ENCODE measurements at places on chromosomes 3 and 15.

DNA sequence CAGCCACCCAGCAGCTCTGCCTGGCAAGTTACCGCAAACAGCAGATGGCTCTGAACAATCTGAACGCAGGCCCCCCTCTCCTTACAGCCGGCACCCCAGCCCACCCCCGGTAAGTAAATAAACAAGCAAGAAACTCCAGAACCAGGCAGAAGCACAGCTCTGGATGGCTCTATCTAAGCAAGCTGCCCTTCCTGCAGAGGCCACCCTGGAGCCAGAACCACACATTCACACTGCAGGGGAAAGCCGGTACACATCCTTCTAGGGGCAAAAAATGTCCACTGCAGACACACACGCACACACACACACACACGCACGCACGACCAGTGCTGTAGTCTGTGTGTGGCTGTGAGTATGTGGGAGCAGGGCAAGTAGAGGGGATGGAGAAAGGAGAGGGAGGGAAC lies 63.9 kb downstream of the ADCY5 start:
- peak; percentile 39 for DNase-seq

DNA sequence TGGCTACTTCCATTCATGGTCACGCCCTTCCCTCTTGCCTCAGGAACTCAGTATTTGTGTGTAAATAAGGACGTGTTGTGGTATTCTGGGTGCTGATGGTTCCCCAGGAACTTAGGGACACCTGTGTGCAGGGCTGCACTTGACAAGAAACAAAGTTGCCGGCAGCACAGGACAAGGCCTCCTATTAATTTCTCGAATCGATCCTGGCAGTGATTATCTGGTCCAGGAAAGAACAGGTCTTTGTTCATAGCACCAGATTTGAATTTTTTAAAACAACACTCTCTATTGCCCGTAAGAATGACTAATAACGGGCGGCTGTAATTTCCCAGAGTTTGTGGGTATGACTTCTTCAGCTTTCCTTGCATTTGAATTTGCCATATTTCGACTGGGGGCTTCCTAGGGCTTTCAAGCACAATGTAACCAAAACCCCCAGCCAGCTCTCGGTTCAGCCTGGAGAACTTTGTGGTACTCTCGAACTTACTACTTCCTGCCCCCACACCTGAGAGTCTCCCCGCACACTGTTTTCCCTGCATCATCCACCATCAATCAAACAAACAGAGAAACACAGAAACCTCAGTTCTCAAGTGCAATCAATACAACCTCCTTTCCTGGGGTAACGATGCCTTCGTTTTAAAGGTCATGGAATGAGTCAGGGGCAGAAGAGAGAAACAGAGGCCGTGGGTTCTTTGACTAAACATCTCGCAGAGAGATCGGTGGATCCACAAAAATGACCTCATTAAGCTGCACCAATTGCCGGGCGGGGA lies 241.7 kb upstream of the ICE2 start:
- DNase-seq = no peak

GRCh38 chr3:69385123-69385722 lies 665 bp downstream of the FRMD4B start:
- no peak for DNase-seq

GRCh38 chr3:28840976-28841376 lies 439.9 kb upstream of the RBMS3 start:
- no peak for DNase-seq

DNA sequence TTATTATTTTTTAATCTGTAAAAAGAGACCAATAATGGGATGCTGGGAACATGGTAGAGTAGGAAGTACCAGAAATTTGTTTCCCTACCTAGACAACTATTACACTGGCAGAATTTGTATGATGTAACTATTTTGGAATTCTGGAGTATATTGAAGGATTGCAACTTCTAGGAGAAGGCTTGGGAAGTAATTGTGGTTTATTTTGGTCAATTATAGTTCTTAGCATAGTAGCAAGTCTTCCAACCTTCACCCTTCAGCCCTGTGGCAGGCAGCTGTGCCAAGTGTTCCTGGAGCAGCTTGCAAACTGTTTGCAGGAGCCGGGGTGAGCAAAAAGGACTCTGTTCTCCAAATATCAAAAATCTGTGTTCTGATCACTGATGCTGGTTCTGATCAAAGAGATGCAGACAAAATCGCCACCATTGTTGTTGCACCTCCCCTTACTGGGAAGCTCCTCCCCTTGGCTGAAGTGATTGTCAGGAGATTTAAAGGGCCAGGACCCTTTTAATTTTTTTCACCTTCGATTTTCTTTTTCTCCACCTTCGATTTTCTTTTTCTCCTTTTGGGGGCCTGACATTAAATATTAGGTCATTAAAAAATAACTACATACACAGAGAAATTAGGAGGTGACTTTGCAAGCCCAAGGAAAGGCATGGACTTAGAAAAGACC lies 363.3 kb downstream of the SLC9A9 start:
- no peak for DNase-seq

DNA sequence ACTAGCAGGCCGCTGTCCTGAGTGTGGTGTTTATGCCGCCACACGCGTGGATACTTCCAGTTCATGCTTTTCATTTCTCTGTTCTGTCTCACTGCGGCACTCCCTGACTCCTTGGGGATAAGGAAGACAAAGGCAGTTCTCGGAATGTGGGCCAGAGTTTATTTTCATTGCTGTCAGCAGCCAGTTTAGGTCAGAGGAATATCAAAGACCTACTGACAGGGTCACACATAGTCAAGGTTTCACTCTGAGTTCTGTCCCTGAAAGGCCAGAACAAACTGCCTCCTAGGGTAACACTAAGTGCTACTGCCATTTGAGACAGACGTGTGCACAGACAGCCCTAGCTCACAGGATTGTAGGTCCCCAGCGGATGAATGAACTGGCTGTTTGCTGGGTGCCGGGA lies 27.3 kb upstream of the SPTBN5 start:
- no peak for DNase-seq

GRCh38 chr3:14231145-14231990 lies 52.8 kb downstream of the LSM3 start:
- DNase-seq = peak; percentile 12

DNA sequence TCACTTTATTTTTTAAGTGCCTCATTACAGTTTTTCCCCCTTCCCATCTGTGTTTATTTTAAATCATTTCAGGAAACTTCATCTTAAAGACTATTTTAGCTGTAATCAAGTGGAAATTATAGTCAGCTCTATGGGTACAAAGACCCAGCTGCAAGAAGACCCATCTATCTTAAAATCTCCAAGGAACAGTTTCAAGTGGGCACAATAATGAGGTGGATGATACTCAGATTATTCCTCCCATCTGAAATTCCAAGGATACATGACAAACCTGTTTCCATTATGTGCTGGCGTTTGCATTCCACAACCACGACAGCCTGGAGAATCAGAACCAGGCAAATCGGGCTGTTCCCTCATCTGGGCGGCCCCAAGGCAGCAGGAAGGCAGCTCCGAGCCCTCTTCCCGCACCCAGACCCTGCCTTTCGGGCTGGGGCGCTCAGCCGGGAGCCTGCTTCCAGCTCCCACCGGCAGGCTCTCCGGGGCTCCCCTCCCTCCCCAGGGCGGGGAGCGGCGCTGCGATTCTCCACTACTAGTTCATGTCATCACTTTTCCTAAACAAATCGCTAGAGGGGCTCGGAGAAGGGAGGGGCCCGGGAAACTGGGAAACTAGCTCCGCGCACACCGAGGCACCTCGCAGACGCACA lies at the start of gene MGLL:
Gene MGLL (minus strand): TSS at position 475 of the 641 bp plus-strand sequence. CDS start 197 bp downstream, at position 278.
- DNase-seq = peak; percentile 66

- no peak for DNase-seq
These were observed 12.0 kb downstream of the BSN start for GRCh38 chr3:49566312-49566711.

GRCh38 chr3:98966862-98967546 lies 65.5 kb upstream of the DCBLD2 start:
- no peak for DNase-seq

- DNase-seq = no peak
These were observed 18.3 kb upstream of the ONECUT1 start for GRCh38 chr15:52808441-52808840.

DNA sequence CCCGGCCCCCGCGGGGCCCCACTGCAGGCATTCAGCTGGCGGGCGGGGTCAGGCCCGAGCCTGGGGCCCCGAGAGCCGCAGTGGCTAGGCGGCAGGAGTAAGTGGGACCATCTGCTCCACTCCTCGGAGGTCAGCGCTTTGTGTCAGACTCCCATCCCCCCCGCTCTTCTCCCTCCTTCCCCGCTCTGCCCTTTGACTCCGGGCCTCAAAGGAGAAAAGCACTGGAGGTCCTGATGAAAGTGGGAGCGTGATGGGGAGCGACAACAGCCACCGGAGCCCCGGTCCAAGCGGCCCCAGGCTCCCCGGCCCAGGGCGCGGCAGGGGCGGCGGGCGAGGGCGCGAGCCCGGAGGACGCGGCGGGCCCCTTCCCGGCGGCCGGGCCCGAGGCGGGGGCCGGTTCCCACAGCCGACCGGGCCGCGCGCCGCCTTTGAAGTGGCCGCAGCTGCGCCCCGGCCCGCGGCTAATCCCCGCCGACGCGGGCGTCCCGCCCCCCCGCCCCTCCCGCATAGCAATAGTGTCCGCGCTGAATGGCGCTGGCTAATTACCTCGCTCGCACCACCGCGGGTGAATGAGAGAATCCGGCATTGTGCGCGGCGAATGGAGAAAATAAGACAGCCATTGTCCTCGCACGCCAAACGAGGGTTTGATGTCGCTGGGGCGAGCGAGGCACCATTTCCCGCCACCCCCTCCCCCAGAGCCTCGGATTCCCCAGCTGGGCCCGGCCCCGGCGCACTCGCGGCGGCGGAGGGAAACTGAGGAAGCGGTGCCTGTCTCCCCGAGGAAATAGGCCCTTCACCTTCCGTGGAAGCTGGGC lies 22.4 kb downstream of the IGDCC3 start:
- no peak for DNase-seq

GRCh38 chr3:23830869-23831484 lies 25.2 kb downstream of the UBE2E1 start:
- DNase-seq = no peak

DNA sequence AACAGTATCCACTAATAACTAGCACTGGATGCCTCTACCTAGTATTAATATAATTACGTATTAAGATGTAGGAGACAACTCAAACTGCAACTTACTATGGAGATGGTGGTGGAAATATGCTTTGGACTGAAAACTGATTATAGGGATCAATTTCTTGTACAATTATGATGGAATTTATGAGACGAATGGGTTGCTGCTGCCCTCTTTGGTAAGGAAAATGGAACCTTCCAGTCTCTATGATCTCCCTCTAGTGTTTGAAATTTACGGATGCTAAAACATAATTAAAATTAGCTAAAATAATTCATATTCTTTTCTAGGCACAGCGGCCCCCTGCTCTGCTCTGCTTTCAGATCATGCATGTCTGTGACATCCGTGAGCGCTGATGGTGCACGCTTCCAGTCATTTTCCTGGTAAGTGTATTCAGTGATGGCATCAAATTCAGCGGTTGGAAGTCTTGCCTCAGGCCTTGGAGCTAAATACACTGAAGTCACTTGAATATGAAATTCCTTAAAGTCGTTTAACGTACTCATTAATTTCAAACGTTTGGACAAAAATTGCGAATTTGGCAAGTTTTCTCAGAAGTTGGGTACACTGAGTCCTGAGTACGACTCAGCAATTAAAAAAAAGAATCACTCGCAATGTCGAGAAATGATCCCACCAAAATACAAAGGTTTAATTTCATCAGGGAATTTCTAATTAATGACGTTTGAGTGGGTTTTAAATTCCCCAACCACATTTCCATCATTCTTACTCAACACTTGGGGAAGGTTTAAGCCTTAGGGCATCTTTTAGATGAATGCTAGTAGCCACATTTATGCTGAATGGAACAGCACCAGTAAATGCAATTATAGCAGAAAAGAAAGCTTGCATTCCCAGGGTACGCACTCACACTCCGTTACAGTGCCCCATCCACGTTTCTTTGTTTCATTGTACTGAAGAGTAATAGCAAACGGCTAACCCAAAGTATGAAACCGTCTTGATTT lies 132.6 kb downstream of the NR2F2 start:
- no peak for DNase-seq

GRCh38 chr3:191158815-191159214 lies 40.2 kb upstream of the OSTN start:
- no peak for DNase-seq

DNA sequence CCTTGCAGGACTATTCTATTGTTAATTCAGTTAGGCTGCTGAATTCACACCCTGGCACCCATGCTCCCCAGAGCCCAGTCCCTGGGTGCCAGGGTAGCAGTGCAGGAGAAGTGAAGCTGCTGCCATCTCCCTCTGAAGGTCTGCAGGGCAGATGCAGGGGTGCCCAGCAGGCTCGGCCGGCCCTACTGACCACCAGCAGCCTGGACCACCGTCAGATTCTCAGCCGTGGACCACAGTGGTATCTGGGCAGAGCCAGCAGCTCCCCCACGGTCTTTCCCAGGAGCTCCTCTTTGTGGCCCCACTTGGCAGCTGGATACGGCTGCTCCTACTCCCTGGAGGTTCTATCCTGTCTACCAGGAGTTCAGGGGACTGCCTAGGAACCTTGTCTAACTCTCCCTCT lies 46.8 kb downstream of the ALDH1L1 start:
- DNase-seq = peak; percentile 14

GRCh38 chr3:128269796-128270195 lies 116.5 kb downstream of the EEFSEC start:
- no peak for DNase-seq

- no peak for DNase-seq
These were observed 34.8 kb downstream of the SRGAP3 start for GRCh38 chr3:9214599-9214998.

All from colonic mucosa (tissue), 4 donors.